ENCODE measurements at places on chromosomes 3 and 15.

- DNase-seq, result peak; percentile 59
These were observed 449.5 kb upstream of the TBL1XR1 start for GRCh38 chr3:177646749-177647148.

- DNase-seq, result no peak
These were observed 193.2 kb upstream of the ZNF385D start for GRCh38 chr3:21944251-21944650.

GRCh38 chr3:180362081-180362480, 239.9 kb upstream of the TTC14 start:
- no peak for DNase-seq

DNA sequence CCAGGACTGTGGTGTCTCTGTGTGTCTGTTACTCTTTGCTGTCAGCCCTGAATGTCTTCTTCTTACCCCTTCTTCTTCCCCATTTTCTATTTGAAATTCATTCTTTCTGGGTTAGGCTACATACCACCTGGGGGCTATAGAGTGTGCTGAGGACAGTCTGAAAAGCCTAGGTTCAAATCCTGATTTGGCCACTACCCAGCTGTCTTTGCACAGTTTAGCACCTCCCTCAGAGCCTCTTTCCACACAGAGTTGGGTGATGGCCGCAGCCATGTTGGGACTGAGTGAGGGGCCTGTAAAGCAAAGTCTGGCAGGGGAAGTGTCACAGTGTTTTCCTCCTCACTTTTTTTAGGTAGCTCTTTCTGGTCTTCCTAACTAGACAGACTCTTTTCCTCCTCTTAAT, 113.7 kb downstream of the CHCHD6 start:
- no peak for DNase-seq

DNA sequence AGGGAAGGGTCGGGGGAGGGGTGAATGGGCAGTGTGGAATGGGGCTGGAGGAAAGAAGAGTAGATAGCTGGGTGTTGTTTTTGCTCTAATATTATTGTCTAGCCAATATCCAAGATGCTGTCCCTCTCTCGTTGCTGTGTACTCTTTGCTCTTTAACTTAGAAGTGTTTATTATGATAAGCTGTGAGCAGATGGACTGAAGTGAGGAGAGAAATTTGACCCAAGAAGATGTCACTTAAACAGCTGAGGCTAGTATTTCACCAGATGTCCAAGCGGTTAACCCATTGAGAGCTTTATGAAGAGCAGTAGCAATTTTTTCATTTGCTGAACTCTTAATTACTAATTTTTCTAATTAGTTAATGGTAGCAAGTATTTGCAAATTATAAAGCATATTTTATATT, 212.2 kb upstream of the TP63 start:
- DNase-seq, result no peak

DNA sequence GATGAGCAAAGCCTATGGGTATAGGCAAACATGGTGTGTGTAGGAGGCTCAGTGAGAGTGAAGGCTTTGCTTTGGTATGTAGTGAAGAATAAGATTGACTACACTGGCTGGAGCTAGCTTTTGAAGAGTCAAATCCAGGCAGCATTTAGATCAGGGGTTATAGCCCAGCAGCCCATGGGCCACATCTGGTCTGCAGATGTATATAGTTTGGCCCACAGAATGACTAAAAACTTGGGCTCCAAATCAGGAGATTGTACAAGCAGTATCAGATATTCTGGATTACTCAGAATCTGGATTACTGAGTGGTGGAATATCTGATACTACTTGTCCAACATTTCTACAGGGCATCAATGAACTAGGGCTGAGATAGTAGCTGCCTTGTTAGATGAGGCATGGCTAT, 92.9 kb upstream of the FGF7 start:
- no peak for DNase-seq

DNA sequence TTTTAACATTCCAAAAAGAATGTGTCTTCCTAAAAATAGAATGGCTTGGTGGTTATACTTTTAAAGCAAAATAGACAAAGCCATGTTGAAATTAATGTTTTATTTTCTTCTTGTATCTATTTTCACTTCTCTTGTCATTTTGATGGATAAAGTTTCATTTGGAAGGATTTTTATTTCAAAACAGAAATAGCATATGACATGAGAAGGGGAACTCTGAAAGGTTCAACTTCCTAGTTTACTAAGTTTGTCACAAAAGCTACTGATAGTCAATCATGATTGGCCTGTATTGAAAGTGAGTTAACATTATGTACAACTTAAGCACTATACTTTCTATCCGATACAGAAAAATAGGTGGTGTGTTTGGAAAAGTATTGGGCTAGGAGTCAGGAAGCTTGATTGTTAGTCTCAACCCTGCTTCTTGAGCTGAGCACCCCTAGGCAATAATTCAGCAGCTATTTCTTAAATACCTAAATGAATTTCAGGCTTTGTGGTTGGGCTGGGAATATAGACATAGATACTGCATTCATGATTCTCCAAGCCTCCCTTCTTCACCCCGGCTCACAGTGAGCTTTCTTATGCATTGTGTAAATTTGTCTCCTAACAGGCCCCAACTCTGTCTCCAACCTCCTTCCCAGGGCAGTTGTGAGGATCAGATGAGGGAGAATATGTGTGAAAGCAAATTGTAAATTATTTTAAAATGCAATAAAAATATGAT, 46.9 kb upstream of the CSPG4 start:
- no peak for DNase-seq

DNA sequence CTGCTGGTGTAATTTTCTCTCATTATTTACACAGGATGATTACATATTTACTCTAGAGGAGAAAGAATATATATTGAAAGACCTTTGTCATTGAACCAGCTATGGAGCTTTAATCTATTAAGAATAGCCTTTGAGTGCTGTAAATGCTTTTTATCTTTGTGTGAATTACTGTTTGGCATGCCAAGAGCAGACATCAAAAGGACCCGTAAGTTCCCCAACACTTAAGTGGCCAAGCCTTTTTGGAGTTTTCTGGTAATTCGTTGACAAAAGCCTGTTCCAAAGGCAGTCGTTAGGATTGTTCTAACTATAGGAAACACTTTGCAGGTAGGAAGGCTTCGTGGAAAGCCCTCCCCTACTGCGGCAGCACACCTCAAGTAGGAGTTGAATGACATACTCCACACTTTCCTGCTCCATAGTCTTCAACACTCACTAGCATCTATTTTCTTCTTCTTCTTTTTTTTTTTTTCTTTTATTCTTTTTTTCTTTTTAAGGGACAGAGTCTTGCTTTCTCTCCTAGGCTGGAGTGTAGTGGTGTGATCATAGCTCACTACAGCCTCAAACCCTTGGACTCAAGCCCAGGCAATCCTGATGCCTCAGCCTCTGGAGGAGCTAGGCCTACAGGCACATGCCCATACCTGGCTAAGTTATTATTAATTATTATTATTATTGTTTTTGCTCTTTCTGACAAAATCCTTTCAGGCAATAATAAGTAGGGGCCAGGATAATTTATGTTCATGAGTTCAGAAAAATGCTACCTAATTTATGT, 98.6 kb downstream of the SUCNR1 start:
- no peak for DNase-seq

DNA sequence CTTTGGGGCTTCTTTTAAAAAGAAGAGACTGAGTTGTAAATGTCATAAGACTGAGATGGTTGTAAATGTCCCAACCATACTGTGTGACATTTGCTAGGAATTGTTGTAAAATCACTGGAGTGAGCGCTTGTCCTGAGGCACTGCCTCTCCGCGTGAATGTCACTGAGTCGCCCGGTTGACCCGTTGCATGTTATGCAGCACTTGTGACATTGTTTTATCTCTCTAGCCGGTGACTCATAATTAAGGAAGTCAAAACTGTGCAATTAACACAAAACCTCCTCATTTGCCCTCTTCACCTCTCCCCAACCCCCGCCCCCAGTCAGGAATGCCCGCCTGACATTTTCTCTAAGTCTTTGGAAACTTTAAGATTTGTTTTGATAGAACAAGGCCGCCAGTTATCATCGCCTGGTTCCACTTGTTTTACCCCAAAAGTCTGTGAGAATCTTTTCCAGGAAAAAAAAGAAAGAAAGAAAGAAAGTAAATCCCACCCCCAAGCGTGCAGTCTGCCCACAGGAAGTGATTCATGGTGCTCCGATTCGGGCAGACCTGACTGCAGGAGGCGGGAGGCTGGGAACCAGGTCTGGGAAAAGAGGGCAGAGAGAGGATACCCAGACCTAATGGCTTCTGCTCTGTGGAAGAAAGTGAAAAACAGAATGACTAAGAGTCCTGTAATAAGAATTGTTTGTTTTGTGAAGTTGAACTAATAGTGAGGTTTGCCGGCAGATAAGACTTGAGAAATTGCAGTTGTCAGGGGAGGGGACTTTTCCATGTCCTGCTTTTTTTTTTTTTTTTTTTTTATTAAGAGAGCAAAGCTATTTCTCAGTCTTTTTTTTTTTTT, 84.8 kb downstream of the SMAD3 start:
- DNase-seq, result peak; percentile 36

- no peak for DNase-seq
These were observed 17.7 kb downstream of the POC1A start for GRCh38 chr3:52136513-52136912.

- no peak for DNase-seq
These were observed 494 bp upstream of the NISCH start for GRCh38 chr3:52454938-52455282.

DNA sequence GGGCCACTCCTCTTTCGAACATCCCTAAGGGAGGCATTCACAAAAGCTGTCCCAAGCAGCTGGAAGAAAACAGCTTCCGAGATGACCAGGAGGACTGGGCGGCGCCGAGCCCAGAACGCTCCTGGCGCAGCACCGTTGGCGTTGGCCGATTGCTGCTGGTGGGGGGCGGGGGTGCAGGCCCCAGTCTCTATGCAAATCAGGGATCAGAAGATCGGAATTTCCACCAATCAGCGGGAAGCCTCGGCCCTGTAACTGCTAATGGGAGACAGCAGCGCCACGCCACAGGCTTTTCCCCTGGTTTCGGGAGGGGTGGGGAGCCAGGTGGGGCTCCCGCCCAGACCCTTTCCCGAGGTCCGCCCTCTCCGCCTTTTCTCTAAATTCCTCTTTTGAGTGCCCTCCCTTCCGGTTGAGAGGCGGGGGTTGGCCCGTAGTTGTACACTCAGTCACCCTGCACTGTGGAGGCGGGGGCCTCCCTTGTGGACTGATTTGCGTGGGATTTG, 27.0 kb downstream of the HMCES start:
- no peak for DNase-seq

DNA sequence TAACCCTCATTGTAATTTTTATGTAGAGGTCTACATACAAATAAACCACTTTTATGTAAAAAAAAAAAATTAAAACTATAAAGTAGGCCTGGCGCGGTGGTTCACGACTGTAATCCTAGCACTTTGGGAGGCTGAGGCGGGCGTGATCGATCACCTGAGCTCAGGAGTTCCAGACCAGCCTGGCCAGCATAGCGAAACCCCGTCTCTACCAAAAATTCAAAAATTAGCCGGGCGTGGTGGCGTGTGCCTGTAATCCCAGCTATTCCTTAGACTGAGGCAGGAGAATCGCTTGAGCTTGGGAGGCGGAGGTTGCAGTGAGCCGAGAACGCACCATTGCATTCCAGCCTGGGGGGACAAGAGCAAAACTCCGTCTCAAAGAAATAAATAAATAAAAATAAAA, 766 bp upstream of the SLC12A6 start:
- DNase-seq, result no peak

DNA sequence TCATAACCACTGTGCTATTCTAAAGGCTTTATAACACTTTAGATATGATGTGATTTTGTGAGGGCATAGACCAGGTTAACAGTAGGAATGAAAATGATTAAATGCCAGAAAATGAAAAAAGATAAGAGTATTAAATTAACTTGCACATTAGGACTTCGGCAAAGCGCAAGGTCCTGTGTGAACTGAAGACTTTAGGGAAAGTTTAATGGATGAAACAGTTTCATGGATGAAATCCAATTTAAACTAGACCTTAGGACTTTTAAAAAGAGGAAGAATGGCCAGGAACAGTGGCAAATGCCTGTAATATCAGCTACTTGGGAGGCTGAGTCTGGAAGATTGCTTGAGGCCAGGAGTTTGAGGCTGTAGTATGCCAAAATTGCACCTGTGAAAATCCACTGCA, 8.7 kb downstream of the SLMAP start:
- no peak for DNase-seq

DNA sequence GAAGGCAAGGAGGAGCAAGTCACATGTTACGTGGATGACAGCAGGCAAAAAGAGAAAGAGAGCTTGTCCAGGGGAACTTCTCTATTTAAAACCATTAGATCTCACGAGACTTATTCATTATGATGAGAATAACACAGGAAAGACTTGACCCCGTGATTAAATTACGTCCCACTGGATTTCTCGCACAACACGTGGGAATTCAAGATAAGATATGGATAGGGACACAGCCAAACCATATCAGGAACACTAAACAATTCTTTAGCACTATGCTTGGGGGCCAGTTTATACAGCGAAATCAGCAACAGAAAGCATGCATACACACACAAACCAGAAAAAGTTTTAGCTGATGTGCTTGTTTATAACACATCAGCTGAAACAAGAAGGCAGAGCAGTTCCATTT, 704.2 kb downstream of the OTOL1 start:
- DNase-seq, result no peak

- DNase-seq, result no peak
These were observed 17.0 kb upstream of the ARID3B start for GRCh38 chr15:74523982-74524381.

- DNase-seq, result peak; percentile 5
These were observed 2.4 kb downstream of the PARP3 start for GRCh38 chr3:51944451-51945021.

GRCh38 chr3:114721864-114722263, 425.2 kb downstream of the ZBTB20 start:
- no peak for DNase-seq

DNA sequence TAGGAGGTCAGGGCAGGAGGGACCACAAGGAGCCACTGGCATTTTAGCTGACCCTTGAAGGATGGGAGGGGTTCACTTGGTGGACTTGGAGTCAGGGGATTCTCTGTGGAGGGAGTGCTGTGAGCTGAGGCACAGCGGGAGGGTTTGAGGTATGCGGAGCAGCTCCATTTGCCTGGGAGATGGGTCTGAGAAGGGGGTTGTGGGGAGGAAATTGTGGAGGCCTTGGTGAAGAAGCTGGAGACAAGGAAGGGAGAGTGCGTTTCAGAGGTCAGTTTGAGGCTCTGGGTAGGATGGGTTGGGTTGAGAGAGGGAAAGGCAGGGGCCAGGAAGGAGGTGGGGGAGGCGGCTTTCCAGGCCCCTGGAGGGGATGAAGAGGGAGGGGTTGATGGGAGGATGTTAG, 20.2 kb downstream of the PLEKHO2 start:
- DNase-seq, result no peak

- no peak for DNase-seq
These were observed 5.1 kb downstream of the HHATL start for GRCh38 chr3:42697289-42698051.

GRCh38 chr3:185648396-185648795, 62.3 kb downstream of the SENP2 start:
- DNase-seq, result no peak

Data from activated CD4-positive, alpha-beta T cell treated with anti-CD3 and anti-CD28 coated beads, Interleukin-2, amount 10 ng/mL, durations not matched to agents 7 days and 5 days (primary cell).